Central memory CD4-positive, alpha-beta T cell (primary cell): ENCODE measurements at places on chromosomes 3 and 15.

DNA sequence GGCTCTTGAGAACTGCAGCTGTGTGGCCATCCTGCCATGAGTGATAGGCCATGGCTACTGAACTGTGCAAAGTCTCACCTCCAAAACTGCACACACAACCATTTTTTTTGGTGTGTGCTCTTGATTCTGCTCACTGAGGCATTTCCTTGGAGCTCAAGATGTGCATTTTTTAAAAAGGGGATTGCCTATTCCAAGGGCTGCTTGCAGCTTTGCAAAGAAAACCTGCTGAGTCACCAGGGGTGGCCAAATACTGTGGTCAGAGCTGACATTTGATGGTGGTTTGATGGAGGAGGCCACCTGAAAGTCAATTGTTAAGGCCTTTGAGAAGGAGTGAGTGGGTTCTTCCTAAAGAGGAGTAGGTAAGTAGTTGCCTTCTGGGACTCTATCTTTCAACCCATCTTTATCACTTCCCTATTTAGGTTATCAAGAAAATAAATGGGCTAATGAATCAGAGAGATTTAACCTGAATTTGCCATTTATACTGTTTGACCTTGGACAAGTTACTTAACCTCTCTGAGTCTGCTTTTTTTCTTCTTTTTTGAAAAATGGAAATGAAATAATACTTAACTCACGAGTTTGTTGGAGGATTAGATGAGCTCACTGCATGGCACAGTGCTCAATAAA lies 87.9 kb downstream of the CHST2 start:
- DNase-seq, result no peak

DNA sequence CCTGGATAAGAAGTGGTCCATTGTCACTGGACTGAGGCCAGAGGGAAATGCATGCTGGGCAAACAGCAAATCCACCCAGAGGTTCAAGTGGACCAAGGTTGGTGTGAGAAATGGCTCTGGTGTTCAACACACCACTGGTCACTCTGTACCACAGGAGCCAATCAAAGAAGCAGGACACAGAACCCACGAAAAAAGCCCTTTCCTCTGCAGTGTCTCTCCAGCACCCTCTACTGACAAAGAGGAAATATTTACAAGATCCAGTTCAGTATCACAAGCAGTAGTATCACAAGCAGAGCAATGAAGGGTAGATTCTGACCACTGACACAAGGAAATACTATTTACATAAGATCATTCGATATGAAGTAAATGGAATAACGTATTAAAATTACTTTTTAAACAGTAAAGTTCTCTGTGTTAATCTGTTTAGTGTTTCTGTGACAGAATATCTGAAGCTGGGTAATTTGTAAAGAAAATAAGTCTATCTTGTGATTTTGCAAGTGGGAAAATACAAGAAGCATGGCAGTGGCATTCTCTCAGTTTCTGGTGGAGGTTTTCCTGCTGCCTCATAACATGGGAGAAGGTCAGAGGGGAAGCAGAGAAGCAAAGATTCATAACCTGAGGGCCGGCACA lies 390.7 kb downstream of the EFHB start:
- DNase-seq, result no peak

DNA sequence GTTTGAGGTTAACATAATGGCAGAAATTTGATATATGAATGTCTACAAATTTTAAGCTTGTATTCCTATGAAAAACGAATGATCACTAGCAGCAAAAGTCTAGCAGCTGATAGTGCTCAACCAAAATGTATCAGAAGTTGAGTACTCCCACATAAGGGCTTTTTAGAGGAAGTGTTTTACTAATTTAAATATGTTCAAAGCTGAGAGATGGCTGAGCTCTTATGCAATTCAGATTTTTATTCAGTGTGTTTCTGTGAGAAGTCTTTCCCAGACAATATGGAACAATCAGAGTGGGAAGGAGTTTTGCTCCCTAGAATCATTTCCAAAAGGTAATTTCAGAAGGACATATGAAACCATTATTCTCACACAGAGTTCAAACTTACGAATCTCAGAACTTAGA lies 327.0 kb downstream of the ZPLD1 start:
- no peak for DNase-seq

GRCh38 chr3:49602877-49603411 lies 48.7 kb downstream of the BSN start:
- peak; percentile 45 for DNase-seq

DNA sequence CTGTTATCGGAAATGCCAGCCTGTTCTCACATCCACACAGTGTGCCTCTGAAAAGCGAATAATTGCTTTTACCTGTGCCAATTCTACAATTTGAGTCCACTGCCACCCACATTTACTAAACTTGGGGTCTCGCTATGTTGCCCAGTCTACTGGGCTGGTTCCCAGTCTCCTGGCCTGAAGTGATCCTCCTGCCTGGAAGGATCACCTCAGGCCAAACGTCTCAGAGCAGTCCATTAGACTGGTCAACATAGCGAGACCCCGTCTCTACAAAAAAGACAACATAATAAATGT lies 827 bp upstream of the INO80 start:
- no peak for DNase-seq

- DNase-seq, result no peak
Observed at GRCh38 chr3:120726791-120727190, 15.5 kb downstream of the RABL3 start.

GRCh38 chr3:114490829-114491228 lies 197.0 kb downstream of the TIGIT start:
- DNase-seq, result no peak

DNA sequence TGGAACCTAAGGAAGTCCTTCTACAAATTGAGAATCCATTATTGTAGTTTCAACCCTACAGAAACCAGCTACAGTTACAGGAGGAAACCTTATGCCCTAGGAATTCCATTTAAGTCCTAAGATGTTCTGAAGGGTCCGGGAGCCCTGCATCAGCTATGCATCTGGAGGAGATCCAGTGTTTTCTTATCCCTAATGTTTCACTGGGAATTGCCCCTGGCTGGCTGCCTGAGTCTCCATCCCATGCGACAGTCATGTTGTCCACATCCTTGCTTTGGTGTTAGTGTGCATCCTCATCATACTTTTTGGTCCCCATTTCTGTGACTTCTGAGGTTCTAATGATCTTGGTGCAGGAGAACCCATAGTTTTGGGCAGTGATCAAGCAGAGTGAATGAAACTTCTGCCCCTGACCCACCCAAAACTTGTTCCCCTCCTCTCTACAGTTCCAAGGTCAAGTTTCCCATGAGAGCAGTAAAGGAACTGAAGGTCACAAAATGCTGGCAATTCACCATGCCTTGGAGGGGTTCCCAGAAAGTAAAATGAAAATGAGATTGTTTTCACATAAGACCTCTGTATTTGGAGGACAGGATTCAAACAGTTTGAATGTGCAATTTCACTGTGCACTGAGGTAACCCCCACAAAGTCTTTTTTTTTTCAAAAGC lies 121.9 kb upstream of the PHLDB2 start:
- DNase-seq, result no peak

DNA sequence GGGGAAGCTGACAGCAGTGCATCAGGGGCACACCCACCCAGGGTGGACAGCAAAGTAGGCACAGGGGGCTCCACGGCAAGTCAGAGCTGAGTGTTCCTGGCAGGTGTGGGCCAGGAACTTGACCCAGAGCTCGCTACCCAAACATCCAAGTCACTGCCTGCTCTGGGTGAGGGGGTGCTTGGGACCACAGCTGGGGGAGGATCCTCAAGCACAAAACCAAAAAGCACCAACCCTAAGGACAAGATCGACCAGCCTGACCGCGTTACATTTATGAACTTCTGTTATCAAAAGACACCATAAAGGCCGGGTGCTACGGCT lies 101.2 kb downstream of the CHSY1 start:
- no peak for DNase-seq

DNA sequence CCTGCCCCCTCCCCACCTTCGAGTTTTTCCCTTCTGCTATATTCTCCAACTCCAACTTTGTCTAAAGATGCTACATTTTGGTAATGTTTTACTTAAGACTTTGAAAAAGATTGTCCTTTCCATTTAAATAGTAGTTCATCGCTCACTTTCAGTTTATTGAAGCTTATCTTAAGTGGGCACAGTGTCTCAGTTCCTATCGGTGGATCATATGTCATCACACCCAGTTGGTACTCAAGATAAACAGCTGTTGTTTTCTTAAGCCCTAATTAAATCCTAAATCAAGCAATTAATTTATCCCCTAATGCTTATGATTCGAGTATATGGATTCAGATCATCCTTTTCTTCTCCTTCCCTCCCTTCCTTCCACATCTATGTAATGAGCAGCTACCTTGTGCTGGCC lies 210.7 kb downstream of the TLE3 start:
- DNase-seq, result no peak

DNA sequence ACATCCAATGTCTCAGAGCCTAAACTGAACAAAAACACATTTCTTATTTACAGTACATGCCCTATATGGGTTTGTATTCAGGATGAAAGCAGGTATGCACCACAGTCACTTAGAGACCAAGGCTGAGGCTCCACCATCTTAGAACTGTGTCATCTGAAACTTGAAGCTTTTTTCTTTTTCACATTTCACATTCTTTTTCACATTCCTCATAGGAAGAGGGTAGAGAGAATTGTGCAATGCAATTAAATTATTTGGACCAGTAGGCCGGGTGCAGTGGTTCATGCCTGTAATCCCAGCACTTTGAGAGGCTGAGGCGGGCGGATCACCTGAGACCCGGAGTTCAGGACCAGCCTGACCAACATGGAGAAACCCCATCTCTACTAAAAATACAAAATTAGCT lies 591.0 kb downstream of the MECOM start:
- no peak for DNase-seq

DNA sequence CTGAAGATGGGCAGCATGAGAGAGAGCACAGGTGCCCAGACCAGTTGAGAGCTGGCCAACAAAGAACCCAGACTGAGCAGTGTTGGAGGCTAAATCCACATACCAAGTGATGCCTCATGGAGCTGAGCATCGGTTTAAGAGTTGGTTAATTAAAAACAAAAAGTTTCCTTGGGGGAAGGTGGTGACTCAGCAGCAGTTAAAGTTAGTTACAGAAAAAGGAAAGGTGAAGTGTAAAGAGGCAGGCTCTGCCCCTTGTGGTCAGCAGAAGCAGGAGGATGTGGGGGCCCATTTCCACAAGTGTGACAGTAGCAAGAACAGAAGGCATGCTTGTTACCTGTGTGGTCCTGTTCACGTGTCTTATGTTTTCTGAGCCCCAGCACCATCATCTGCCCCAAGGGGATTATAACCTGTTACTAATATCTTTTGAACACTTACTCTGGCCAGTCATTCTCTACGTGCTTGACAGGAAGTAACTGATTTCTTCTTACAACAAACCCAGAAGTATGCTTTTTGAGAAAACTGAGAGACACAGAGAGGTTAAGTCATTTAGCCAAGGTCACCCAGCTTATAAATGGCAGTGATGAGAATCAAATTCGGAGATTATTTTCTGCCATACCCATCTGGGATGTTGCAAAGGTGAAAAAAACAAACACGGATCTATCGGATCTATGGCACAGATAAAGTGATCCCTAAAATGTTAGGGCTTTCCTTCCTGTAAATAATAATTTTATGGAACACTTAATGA lies 91.0 kb downstream of the EPHB1 start:
- DNase-seq, result no peak

DNA sequence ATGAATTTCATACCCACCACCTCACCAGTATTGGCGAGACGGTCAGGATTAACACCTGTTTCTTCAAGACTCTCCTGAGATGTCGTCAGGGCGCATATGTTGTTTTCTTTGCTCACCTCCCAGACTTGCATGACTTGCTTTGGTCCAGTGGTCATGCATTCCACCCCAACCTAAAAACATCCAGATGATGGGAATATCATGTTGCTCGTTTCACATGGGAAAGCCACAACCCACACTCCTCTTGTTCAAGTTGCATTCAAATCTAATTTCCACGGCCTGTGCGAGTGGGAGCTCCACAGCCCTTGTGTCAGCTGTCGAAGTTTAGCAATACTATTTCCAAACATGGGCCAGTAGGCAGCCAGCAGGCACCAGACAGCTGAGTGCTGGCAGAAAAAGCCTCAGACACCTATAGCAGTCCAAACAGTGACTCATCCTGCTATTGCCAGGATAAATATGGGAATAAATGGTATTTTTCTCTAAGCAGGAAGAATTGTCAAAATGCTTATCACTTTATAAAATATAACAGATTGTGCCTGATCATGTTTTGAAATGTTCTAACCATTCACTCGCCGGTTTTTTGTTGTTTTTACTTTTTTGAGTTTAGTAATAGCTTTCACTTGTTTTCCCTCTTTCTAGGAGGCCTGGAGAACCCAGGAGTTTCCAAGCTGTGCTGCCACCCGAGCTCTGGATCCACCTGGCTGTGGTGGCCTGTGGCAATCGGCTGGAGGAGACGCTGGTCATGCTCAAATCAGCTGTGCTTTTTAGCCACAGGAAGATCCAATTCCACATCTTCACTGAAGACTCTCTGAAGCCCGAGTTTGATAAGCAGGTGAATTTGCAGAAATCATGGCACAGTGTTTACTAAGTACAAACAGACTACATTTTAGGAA lies 20.1 kb downstream of the GXYLT2 start:
- no peak for DNase-seq

DNA sequence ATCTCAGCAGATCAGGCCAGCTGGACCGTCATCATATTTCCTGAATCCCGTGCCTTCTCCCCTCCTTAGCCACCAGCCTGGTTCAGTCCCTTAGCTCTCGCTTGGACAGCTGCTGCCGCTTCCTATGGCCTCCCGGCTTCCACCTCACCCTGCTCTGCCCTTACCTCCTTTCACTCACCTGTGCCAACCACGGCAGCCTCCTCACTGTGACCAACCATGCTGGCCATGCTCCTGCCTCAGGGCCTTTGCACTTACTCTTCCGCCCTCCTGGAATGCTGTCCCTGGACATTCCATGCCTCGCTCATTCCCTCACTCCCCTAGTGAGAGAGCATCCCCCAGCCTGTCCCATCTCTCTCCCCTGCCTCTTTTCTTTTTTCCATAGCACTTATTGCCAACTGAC lies 19.2 kb downstream of the GRIP2 start:
- no peak for DNase-seq
